Activated CD4-positive, CD25-positive, alpha-beta regulatory T cell treated with anti-CD3 and anti-CD28 coated beads, Interleukin-2, amount 50 U/mL, for 24 hours (primary cell): ENCODE measurements at places on chromosomes 5 and 9.

DNA sequence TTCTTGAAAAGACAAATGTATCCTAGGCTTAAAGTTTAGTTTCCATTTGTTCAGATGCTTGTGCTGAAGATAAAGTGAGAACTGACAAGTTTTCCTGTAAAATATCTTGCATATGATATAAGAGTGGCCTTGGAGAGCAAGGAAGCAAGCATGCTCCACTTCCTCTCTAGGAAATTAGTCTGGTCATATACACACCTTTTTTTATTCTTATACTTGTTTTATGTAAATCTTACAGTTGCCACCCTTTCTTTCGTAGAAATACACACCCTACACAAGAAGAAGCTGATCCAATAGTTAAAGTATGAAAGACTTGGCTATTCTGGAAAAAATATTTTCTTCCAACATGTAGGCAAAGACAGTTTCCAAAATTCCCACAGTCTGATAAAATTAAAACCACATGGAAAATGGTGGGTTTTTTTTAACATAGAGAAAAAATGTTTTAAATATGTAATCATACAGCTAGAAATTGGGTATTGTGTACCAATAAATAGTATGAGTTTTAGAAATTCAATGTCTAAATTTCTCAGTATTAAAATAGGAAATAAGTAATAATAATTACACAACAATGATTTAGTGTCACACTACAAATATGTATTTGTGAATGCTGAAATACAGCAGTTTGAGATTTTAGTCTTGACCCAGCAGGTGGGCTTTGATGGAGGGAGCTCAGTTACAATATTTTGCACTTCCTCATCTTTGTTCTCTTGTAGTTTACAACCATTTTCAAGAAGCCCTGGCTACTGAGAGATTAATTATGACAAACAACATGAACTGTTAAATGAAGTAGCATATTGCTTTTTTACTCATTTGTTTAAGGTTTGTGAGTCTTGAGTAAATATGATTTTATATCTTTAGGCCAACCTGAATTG, 185.7 kb upstream of the GNA14 start:
- ATAC-seq: no peak

DNA sequence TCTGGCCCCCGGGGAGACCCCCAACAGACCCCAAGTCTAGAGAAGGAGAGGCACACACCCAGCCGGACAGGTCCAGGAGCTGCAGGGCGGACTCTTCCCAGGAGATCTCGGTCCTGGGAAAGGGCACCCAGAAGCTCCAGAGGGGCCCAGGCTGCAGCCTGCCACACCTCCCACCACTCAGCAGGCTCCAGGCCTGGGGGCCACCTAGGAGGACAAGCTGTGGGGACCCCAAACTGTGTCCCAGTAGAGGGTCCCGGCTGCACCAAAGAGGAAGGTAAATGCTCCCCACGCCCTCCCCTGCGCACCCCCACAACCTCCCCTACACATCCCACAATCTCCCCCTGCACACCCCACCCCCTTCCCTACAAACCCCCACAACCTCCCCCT, 48.5 kb downstream of the PLEKHG4B start:
- ATAC-seq: no peak

DNA sequence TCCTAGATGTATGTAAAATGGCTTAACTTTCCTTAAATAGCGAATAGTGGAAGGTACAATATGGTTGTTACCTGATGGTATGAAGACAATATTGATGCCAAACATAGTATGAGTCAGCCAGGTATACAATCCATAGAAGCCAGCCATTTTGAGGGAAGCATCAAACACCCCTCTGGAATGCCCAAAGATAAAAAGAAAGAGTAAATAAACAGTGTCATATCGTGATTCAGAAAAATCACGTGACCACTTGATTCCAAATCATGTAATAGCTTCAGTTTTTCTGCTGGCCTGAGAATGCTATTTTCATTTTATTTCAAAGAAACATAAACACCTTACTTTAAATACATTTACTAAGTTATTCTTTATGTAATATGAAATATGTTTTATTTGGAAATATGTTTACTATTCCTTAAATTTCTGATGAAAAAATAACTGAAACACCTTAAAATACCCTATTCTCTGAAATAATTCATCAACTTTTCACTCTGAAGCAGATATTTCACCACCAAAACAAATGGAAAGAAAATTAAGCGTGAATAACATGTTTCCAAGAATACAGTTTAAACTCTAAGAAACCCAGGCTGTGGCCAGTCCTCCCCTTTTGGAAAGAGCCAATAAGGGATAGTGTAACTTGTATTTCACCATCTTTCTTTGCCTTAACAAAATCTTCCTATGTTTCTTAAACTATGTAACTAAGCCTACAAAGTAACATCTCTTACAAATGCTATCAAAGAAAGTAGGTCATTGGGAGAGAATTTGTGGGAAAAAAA, 24.8 kb upstream of the CTNNAL1 start:
- no peak for ATAC-seq

DNA sequence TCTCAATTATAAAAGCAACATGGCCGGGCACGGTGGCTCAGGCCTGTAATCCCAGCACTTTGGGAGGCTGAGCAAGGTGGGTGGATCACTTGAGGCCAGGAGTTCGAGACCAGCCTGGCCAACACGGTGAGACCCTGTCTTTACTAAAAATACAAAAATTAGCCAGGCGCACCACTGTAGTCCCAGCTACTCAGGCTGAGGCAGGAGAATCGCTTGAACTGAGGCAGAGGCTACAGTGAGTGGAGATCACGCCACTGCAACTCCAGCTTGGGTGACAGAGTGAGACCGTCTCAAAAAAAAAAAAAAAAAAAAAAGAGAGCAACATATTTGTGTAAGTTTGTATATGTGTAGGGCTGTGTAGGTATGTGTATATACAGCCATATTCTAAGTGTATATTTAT, 7.5 kb downstream of the RPS6 start:
- no peak for ATAC-seq

DNA sequence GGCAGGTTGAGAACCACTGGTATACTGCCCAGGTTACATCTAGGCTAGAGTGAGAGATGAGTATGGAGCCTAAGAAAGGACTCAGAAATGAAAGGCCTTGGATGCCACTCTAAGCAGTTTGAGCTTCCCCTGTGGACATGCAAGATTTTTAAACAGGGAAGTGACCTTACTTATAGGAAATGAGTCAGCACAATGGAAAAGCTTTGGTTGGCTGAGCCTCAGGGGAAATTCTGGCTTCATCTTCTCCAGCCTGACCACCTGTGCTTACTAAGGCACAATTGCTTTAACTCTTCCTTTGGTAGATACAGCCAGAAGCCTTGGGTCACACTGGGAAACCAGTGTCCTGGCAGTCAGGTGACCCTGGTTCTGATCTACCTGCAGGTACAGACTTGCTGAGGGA, 380.2 kb upstream of the ZNF462 start:
- no peak for ATAC-seq

DNA sequence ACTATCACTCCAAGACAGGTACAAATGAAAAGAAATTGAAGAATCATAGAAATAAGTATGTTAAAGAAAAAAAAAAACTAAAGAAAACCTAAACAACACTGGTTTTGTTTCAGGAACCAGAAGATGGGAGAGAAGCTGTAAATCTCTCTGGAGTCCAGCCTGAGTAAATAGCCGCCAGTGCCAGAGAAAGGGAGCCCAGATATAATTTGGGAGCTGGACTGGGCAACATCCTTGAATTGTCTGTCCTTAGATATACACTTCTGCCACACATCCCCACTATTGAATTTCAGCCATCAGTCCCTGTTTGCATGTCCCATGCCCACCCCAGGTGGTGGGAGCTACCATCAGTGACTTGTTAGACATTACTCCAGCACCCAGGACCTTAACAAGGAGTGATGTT, 979.6 kb downstream of the DTWD2 start:
- no peak for ATAC-seq
